Fibroblast of skin of scalp (primary cell): ENCODE measurements at places on chromosomes 5 and 9.

- no peak for DNase-seq
Observed at GRCh38 chr5:6581090-6581489, 51.8 kb downstream of the NSUN2 start.

DNA sequence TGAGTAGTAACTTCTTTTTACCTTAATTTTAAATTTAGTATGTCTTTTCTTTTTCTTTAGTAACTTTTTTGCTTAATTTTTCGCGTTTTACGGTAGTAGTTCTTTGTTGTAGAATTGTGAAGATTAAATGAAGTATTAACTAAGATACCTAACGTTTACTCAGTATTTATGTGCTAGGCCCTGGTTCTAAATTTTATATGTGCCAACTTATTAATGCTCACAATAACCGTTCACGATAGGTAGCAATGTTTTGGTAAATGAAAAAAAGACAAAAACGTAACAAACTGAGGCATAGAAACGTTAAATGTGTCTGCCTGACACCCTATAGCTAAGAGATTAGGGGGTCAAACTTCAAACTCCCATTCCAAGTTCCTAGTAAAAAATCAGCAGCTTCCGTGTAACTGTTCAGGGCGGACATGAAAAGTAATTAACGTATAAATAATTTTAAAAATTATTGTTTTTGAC, 1.2 kb downstream of the MRPS30 start:
- no peak for DNase-seq

DNA sequence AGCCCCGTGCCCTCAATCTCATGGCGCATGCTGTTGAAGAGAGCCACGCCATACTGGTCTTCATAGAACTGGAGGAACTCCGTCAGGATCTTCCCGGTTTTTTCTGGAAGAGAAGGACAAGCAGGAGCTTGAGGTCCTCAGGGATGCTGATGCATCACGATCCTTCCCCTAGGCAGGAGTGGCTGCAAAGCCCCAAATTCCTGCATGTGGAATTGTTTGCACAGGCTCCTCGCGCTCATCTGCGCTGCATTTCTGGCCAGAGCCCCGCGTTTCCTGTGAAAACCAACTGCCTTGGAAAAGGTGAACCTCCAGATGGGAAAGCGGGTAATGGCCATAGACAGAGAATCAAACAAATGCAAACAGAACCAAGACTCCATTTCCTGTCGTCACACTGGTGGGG, 80.4 kb downstream of the LRSAM1 start:
- DNase-seq, result peak; percentile 54

DNA sequence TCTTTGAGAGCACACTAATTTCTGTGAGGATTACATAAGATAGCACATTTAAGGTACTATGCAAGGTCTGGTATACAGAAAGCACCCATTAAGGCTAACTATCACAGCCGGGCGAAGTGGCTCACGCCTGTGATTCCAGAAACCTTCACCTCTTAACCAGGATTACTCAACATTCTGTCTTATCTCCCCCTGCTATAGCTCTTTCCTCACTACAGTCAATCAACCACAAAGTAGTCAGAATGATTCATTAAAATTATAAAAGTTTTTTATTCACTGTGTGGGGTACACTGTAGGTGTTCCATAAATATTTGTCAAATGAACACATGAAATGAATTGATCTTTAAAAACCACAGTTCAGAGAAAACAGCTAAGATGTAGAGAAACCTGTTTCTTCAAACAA, 48.7 kb downstream of the CHD1 start:
- DNase-seq, result no peak

DNA sequence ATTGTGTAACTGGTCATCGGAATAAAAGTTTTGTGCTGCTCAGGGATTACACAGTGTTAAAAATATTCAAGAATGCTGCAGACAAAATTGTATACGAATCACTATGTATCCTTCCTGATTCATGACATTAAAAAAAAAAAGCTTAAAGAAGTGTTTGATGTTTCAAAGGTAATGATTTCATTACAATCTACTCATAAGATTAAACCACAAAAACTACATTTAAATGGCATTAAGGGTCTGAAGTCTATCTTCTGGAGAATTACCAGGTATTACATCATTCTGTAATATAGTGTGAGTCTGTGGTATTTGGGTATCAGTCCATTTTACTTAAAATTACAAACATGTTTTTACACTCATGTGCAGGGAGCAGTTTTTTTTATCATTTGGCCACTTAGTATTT, 324.4 kb downstream of the NDUFS4 start:
- peak; percentile 43 for DNase-seq

DNA sequence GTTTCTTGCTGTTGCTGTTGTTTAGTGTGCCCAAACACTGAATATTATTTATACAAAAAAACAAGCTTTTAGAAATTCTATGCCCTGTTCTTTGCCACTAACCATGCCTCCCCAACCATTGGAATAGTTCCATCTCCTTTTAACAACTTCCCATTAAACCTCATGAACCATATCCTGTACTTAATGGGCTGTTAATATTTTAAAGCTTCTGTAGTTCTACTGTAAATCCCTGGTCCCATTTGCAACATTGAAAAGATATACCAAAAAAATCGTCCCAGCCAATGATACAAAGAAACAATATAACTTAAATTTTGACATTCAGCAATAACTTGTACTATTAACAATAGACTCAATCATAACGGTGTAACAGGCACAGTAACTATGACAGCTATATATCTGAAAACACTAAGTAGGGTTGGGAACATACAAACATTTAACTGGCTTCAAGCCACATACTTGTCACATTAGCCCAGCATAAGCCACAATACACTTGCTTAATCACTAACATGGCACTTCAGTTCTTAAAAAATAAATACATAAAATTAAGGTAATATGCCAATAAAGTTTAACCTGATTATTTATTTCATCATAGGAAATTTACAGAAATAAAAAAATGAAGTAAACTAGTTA, 86.1 kb downstream of the ADAMTS6 start:
- peak; percentile 47 for DNase-seq

DNA sequence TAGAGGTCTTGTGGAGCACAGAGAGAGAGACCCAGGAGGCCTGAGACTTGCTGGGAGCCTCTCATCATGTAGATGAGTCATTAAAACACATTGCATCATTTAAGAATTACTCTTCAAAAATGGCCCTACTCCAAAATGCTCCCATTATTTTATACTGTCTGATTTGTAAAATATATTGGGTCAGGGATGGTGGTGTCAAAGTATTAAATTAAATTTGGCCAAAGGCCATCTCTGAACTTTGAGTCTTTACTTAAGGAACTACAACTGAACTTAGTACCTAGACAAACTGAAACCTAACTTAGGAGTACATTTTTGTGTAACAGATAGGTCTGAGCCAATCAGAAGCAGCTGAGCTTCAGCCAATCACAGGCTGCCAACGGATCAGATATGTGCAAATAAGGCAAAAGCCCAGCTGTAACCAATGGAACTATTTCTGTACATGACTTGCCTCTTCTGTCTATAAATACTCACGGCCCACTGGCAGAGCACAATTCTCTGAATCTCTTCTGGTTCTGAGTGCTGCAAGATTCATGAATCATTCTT, 657.2 kb downstream of the TLE1 start:
- DNase-seq, result peak; percentile 91

DNA sequence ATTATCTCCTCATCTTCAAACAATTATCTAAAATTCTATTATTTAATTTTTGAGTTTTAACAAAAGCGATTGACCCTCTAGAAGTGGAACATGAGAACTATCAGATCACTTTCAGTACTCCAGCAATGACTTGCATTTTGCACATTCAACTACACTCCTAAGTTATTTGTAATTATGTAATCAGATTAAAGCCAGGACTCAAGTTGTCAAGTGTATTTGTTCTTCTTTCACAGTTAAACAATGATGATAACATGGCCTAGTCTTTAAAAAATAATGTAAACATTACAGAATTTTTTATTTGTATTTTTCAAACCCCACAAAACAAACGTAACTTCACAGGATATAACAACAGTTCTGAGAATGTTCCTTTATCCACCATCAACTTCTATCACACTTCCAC, 2148.9 kb upstream of the ACO1 start:
- DNase-seq, result no peak

DNA sequence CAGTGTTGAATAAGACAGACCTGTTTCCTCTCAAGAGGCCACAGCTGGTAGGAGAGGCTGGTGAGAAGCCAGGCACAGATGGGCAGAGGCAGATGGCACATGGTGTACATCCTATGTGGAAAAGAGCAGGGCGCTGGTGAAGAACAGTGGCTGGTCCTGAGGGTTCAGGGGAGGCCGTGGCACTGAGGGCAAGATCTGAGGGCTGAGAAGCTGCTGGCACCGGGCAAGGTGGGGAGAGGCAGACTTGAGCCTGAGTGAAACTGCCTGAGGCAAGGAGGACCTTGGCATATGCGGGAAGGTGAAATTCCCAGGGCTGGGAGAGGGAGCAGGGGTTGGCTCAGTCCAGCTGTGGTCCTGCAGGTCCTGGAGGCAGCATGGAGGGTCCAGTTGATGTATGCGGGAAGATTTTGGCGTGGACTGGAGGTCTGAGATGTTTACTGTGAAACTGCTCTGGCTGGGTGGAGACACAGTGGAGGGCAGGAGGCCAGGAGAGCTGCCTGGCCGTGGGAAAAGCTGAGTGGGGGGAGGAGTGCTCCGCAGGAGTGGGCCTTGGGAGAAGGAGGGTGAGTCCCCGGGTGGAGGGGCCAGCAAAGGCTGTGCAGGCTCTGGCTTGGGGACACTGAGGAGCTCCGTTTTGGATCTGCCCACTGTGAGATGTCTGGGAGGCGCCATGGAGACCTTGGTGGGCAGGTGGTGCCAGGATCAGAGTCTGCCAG, 2.6 kb downstream of the MAN1B1 start:
- no peak for DNase-seq

DNA sequence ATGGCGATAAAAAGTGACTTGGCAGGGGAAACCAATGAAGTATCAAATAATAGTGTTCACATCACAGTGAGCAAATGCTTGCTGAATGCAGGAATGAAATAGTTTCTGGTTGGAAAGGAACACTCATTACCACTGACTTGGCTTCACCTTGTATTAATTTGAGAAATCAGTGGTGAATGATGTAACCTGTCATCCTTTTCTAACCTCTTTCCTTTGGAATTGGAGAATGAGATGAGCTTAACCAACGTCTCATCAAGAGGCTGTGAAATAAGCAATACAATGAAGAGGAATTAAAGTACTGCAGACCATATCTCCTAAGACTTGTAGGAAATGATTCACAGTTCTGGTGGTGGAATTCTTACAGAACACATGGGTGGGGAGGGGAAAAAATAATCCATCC, 192.2 kb downstream of the DMAC1 start:
- peak; percentile 29 for DNase-seq

DNA sequence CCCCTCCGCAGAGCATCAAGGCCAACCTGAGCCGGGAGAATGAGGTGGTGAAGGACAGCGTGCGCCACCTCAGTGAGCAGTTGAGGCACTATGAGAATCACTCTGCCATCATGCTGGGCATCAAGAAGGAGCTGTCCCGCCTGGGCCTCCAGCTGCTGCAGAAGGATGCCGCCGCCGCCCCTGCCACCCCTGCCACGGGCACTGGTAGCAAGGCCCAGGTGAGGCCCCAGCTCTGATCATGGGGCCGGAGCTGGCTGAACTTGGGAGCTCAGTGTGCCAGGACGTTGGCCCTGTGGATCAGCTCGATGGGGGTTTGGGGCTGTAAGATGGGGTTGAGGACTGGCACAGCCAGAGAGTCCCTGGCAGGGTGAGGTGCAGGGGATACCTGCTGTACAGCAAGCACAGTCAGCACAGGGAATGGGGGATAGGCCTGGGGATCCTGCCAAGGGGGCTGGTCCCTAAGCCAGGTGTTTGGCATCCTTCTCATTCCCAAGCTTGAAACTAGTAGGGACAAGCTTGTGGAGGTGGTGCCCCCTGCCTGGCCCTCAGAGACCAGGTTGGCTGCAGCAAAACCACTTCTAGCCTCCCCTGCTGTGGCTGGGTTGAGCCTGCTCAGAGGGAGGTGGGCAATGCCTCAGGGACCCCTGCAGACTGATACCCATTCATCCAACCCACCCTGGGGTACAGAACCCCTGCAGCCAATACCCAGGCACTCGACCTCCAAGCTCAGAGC, 22.5 kb downstream of the OLFML2A start:
- DNase-seq, result no peak

- DNase-seq, result no peak
Observed at GRCh38 chr5:12272389-12272788, 368.1 kb upstream of the CTNND2 start.

GRCh38 chr5:159405611-159406031, 75.3 kb upstream of the IL12B start:
- DNase-seq, result no peak

DNA sequence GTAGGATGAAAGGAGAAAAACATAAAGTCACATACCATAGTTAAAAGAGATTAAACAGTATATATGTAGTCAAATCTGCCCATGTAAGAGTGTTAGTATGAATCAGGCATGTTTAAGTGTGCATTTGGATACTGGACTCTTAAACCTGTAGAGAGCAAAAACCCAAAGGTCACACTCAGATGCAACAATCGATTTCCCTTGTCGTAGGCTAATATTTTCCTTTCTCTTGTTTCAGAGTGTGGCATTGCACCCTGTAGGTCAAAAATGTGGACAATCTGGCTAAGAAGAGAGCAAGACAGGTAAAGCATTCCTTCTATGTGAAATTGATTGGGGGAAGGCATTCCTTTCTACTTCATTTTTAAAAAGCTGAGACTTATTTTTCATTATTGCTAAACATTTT, 8.9 kb downstream of the JAKMIP2 start:
- DNase-seq, result no peak

- peak; percentile 11 for DNase-seq
Observed at GRCh38 chr9:79080536-79080935, 491.2 kb upstream of the TLE4 start.

DNA sequence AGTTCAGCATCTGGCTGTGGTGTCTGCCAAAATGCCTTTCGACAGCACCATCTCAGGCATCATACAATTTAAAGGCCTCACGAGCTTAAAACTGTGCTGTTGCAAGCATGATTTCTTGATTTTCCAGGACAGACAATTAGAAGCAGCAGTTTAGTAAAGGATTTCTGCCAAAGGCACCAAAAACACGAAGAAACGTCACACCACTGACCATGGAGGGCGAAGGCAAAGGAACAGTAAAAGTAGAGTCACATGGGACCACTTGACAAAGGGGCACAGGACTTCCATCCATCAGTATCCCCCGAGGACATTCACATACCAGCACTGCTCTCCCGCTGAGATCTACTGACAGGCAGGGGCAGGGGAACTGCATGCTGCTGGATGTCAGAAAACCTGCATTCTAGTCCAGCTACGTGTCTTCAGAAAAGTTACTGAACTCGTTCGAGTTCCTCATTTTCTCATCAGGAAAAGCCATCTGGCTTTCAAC, 70.4 kb upstream of the FBXW11 start:
- peak; percentile 88 for DNase-seq

DNA sequence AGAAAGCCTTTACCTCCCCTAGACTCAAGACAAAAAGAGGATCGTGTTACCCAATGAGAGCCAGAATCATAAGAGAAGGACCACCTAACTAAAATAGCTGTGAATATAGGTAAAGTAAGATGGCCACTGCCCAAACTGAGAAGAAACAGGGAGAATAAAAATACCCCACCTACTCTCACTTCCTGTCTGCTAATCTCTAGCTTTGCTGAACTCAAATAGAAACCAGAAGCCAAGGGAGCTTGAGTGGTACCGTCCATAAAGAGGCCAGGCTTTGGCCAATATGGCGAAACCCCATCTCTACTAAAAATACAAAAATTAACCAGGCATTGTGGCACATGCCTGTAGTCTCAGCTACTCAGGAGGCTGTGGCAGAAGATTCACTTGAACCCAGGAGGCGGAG, 123.0 kb upstream of the FST start:
- DNase-seq, result no peak
